ENCODE measurements at places on chromosomes 2 and 18.

- no peak for DNase-seq
Observed at GRCh38 chr2:156673333-156673615, 237.1 kb downstream of the GPD2 start.

DNA sequence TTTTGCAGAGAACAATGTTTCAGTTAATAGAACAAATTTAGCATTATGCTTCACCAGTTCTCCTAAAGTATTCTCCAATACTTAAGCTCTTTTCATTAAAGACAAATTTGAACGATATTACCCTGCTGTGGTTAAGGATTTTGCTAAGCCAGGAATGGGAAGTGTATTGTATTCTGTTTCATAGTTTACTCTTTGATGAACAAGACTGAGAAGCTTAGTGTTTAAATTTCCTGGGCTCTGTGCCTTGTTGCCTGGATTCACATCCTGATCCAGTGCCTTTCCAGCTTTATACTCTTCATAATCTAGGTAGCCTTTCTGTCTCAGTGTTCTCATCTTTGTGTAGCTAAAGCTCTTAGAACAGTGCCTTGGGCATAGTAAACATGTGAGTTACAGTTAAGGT, 58.6 kb upstream of the GLS start:
- no peak for DNase-seq

GRCh38 chr18:30999186-30999585, 43.4 kb downstream of the DSC3 start:
- DNase-seq, result no peak

GRCh38 chr2:66596256-66596655, 161.3 kb downstream of the MEIS1 start:
- DNase-seq, result no peak
